ENCODE measurements at places on chromosomes 12 and 14.

- DNase-seq, result no peak
Measured at GRCh38 chr12:95316798-95317197, 99.2 kb downstream of the VEZT start.

DNA sequence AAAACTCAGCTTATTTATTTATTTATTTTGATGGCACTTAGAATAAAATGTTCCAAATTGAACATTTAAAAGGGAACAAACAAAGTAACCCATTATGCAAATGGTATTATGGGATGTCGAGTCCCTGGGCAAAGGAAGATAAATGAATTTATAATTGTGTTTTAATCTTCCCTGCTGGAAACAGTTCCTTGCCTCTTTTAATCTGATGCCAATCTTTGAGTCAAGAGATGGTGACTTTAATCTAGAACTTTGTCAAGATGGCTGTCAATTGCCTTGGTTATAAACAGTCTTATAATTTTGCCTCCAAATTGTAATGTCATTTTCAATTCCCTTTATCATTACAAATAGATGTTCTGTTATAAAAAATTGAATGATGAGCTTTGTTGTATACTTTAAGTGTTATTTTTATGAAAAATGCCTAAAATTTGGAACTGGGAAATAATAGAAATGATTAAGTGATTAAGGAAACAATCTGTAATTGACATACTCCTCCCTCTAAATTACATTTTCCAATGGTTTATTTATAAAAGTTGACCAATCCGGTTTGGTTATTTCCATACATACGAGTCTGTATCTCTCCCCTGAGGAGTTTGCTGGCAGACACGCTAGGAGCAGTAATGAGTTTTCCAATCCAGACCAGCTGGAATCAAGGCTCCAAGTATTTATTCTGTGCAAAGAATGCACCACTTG, 134.9 kb upstream of the FRMD6 start:
- no peak for DNase-seq

DNA sequence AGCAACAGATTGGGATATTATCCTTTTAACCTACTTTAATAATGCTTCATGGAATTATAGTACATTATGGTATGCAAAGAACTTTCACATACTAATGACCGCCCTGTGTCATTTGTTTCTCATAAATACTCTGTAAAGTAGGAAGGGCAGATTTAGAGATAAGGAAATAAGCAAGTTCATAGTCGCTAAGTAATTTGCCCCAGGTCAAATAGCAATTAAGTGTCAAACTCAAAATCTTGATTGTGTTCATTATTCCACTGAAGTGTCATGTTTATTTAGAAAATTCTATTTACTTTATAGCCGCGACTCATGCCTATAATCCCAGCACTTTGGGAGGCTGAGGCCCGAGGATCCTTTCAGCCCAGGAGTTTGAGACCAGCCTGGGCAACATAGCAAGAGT, 98.7 kb upstream of the ATF1 start:
- DNase-seq, result no peak

GRCh38 chr12:100443434-100443833, 30.2 kb upstream of the NR1H4 start:
- DNase-seq, result no peak

- no peak for DNase-seq
Measured at GRCh38 chr12:22971701-22972191, 346.8 kb downstream of the ETNK1 start.

- DNase-seq, result no peak
Measured at GRCh38 chr12:6140651-6141447, 16.4 kb upstream of the VWF start.

DNA sequence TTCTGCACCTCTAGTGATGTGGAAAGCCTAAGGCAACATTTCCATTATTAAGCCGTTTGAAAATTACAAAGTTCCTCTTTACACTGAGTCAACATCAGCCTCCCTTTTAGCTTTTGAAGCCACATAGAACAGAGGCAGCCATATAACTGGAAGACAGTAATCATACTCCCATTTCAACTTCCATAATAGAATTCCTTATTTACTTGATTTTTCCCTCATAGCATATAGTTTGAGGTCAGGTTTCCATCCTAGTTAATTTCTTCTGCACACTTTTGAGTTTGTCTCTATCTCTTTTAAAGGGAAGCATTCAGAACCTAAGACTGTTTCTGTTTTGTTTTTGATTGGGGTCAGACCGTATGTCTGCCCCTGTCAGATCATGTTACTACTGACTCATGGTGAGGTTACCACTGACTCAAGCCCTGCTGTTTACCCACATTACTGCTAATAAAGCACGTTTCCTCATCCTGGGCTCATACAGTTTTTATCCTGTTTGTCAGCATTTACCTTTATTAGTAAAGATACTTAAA, 161.0 kb downstream of the SLC38A4 start:
- DNase-seq, result peak; percentile 92

DNA sequence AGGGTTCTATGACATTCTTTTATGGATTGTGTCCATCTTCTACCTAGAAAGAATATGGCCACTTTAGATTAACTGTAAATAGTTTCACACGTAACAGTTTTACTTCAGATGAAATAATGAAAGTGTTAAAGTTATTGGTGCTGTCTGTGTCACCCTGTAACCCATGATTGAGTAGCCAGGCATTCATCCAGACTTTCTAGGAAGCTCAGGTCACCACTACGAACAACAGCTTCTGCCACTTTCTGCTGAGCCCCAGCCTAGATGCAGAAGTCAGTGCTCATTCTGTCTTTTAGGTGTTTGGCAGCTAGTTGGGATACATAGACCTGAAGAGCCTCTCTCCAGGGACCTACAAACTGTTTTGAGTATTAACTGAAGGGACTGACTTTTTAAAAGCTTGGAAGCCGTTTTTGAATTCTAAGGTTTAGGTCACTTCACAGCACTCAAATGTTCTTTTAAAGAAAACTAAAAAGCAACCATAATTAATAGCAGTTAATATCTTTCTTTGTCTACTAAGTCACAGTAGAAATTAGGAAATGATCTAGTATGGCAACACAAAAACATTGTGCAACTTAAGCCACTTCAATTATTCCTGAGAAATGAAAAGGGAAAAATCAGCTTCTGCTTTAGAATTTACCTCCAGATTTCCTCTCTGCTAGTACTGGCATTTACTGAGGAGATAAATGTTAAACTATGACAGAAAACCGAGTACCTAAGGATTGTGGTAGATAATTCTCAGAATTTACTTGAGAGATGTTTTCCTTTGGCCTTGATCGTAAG, 266.9 kb downstream of the CCDC91 start:
- DNase-seq, result no peak

DNA sequence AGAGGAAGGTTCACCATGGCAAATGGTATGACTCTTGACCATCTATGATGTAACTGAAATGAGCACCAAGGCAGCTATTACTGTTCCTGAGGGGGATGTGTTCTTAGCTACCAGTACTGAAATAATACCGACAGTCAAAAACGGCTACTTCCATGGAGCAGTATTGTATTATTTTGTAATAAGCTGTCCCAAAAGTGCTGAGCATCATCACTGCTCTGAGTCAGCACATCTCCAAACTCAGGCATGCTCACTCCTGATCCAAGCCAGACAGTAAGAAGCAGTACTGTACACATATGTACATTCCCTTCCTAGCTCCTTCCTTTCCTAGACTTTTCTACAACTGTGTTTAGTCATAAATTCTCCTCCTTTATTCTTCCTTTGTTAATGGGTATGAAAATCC, 8.6 kb downstream of the VTI1B start:
- DNase-seq, result peak; percentile 22

DNA sequence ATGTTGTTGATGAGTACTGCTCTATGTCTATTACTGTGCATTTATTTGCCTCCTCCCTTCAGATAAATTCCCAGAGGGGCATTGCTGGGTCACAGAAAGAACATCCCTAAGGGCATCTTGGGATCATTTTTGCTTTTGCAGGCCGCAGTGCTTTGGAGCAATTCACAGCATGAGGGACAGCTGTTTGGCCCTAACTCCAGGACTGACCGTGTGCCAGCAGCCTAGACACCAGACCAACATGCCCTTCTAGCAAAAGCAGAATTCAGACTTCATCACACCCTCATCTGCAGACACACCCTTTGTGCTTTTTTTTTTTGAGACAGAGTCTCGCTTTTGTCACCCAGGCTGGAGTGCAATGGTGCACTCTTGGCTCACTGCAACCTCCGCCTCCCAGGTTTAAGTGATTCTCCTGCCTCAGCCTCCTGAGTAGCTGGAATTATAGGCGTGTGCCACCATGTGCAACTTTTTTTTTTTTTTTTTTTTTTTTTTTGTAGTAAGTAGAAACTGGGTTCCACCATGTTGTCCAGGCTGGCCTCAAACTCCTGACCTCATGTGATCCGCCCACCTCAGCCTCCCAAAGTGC, 31.0 kb downstream of the RNF34 start:
- no peak for DNase-seq

DNA sequence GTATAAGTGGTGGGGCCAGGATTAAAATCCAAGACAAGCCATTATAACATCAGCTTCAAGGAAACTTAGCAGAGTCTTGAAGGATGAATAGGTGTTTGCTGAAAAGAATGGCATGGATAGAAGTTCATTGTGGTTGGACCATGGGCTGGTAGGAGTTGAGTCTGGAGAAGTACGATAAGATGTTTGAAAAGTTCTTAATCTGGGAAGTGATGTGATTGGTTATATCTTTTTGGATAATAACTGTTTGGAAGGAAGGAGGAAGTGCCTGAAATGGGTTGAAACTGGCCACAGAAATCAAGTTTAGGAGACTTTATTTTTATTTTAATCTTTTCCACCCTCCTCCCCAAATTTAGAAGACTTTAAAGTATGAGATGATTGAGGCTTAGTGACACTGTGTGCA, 4.9 kb downstream of the DENR start:
- no peak for DNase-seq

GRCh38 chr14:51862860-51863259, 2.4 kb downstream of the GNG2 start:
- DNase-seq, result no peak

GRCh38 chr14:23559010-23559925, 3.2 kb downstream of the THTPA start:
- DNase-seq, result no peak

- peak; percentile 54 for DNase-seq
Measured at GRCh38 chr14:78135450-78135891, 34.7 kb upstream of the NRXN3 start.

DNA sequence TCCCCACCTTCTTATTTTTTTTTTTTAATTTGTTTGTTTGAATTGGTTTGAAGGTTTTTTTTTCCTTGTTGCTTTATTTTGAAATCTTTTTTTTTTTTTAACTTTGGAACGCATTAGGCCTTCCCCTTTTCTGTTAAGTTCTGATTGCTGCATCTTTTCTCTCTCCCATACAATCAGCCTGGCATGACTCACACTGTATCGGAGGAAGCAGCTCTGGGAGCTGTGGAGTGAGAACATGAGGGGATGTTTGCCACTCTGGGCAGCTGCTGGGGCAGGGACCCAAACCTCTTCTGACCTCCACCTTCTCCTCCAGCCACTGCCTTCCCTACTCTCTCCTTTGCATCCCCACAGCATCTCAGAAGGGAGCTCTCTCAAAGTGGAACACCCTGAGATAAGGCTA, 160.3 kb upstream of the FKBP4 start:
- no peak for DNase-seq

GRCh38 chr14:50967103-50967502, 22.8 kb upstream of the PYGL start:
- DNase-seq, result no peak

- no peak for DNase-seq
Measured at GRCh38 chr12:116126610-116127009, 150.9 kb downstream of the MED13L start.

DNA sequence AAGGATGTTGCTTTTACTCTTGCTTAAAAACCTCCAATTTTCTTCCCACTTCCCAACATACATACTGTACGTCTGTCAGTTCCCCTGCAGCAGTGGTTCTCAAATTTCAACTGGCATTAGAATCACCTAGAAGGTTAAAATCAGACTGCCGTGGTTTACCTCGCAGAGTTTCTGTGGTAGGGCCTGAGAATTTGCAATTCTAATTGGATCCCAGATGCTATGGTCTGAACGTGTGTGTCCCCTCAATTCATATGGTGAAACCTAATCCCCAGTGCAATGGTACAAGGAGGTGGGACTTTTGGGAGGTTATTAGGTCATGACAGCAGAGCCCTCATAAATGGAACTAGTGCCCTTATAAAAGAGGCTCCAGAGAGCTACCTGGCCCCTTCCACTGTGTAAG, 226.9 kb downstream of the CRADD start:
- DNase-seq, result no peak

DNA sequence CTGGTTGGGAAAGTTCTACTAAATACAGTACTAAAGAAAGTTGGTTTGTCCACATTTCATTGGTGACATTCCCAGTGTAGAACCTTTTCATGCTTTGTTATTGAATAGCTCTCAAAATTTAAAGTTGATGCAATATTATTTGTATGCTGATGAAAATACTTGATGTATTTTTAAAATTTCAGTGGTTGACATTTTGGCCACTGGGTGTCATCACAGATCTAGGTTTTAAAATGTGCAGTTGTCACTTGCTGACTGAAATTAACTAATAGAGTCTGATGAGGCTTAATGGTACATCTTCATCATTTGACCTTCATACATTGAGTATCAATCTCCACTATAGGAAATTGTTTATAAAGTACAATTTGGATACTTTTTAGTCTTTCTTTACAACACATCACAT, 37.1 kb downstream of the CMAS start:
- peak; percentile 30 for DNase-seq

GRCh38 chr14:68160779-68161546, 341.4 kb downstream of the RAD51B start:
- DNase-seq, result no peak

DNA sequence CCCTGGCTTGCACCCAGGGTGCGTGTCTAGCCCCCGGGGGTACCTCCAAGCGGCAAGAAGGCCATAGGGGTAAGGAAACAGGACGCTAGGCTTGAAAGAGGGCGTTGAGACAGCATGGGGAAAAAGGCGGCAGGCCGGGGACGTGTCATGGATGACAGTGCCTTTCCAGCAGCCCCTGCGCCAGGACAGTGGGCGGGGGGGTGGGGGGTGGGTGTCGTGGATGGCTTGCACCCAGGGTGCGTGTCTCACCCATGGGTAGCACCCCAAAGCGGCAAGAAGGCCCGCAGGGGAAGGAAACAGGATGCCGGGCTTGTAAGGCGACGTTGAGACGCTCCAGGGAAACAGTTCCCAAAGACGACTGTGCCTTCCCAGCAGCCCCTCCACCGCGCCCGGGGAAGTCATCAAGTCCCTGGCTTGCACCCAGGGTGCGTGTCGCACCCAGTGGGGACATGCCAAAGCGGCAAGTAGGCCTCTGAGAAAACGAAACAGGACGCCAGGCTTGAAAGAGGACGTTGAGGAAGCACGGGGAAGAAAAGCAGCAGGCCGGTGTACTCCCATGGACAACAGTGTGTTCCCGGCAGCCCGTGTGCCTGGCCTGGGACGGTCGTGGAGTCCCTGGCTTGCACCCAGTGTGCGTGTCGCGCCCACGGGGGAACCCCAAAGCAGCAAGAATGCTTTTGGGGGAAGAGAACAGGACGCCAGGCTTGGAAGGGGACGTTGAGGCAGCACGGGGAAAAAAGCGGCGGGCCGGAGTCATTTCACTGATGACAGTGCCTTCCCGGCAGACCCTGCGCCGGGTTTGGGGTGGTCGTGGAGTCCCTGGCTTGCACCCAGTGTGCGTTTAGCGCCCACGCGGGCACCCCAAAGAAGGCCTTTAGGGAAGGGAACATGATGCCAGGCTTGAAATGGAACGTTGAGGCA, 163.5 kb upstream of the ALG10B start:
- DNase-seq, result no peak

- no peak for DNase-seq
Measured at GRCh38 chr14:99262977-99263448, 9.0 kb downstream of the BCL11B start.
